ENCODE measurements at places on chromosomes 6 and 20.

- DNase-seq: peak; percentile 57
Measured at GRCh38 chr20:57450419-57450818, 59.2 kb downstream of the RBM38 start.

DNA sequence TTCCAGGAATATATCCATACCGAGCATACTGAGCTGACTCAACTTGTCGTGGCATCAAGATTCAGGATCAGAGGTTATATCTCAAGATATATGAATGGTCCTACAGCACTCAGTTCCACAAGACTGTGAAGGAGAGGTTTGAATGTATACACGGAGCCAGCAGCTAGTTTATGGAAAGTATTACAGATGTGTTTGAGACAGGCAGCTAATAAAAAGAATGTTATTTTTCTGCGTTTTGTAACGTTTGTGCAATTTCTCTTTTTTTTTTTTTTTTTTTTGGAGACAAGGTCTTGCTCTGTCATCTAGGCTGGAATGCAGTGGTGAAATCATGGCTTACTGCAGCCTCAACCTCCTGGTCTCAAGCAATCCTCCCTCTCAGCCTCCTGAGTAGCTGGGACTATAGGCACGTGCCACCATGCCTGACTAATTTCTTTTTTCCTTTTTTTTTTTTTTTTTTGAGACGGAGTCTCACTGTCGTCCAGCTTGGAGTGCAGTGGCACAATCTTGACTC is 3.4 kb upstream of the FAM110A start:
- DNase-seq: no peak

GRCh38 chr20:62707921-62708521 is 615 bp upstream of the NTSR1 start:
- DNase-seq: peak; percentile 49

- no peak for DNase-seq
Measured at GRCh38 chr6:158797331-158798310, 21.5 kb downstream of the EZR start.

GRCh38 chr6:169533301-169534038 is 168.4 kb downstream of the WDR27 start:
- DNase-seq: no peak

GRCh38 chr6:124607119-124607627 is 355.1 kb upstream of the RNF217 start:
- DNase-seq: no peak

- no peak for DNase-seq
Measured at GRCh38 chr6:40997234-40997957, 41.6 kb downstream of the UNC5CL start.

DNA sequence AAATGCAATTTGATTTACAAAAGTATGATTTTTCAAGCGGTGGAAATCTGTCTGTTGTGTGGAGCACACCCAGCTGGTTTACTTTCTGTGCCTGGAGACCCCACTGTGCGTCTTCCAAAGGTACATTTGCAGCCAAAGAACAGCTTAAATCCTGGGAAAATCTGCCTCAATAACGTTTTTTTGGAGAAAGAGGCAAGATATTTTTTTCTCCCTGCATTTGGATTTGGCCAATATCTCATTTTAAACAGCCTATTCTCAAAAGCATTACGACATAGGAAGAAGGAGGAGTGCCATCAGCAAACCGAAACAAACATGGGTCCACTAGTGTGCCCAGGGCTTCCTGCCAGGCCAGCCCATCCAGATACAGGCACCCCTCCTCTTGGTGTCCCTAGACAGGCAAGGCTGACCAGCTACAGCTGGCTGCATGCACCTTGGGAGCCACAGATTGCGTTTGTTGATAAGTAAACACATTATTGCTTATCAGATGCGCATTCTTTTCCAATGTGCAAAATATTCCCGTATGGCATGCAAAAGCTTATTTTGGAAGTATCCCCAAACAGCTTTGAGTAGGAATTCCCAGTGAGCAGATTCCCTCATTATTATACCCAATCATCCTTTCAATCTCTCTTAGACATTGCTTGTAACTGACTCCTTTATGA is 184.5 kb upstream of the MARCKS start:
- DNase-seq: peak; percentile 40

GRCh38 chr6:161828355-161828754 is 554.5 kb upstream of the AGPAT4 start:
- DNase-seq: no peak

DNA sequence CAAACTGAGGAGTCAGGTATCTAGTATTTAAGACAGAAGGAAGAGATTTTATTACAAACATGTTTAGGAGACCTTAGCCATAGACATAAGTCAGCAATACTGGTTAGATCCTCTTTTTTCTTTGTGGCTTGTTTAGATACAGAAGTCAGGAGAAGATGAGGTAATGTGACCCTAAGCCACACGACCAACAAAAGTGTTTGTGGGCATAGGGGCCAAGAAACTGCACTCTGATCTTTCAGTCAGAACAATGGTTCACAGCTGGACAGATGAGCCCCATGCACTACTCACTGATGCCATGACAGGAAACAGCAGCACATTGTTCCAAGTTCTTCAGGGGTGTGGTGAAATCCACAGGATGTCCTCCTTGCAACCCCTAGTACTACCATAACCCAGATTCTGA is 238.5 kb upstream of the RAB32 start:
- no peak for DNase-seq

DNA sequence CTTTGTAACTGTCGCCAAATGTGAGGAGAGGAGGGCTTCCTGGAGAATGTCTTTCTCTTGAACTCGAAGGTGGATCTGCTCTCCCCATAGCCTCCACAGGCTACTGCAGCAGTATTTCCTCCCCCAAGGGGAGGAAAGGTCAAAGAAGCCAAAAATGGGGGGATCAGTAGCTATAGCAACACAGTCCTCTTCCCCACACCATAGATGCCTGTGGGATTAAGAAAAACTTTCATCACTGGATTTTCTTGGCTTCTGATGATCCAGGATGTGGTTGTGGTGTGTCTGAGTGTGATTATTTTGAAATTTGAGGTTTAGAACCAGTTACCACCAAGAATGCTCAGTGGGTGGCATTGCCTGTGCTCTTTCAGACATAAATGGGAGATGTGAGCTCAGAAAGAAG is 140.1 kb upstream of the SPACA1 start:
- no peak for DNase-seq

- DNase-seq: no peak
Measured at GRCh38 chr6:166540631-166541331, 45.7 kb downstream of the RAMACL start.

GRCh38 chr6:108947114-108947854 is 99.1 kb downstream of the ARMC2 start:
- peak; percentile 58 for DNase-seq

DNA sequence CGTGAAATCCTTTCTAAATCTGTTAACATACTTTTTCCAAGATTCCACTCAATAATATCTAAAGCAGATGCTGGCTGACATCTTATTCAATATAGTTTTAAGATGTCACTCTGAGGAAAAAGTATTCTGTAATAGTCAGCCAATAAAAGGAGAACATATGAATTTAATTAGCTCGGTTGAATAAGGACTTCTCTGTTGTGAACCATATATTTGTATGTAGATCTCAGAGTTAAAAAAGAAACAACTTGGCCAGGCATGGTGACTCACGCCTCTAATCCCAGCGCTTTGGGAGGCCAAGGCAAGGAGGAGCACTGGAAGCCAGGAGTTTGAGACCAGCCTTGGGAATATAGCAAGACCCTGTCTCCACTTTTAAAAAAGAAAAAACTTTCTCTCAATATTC is 7.4 kb upstream of the CD24 start:
- DNase-seq: no peak

DNA sequence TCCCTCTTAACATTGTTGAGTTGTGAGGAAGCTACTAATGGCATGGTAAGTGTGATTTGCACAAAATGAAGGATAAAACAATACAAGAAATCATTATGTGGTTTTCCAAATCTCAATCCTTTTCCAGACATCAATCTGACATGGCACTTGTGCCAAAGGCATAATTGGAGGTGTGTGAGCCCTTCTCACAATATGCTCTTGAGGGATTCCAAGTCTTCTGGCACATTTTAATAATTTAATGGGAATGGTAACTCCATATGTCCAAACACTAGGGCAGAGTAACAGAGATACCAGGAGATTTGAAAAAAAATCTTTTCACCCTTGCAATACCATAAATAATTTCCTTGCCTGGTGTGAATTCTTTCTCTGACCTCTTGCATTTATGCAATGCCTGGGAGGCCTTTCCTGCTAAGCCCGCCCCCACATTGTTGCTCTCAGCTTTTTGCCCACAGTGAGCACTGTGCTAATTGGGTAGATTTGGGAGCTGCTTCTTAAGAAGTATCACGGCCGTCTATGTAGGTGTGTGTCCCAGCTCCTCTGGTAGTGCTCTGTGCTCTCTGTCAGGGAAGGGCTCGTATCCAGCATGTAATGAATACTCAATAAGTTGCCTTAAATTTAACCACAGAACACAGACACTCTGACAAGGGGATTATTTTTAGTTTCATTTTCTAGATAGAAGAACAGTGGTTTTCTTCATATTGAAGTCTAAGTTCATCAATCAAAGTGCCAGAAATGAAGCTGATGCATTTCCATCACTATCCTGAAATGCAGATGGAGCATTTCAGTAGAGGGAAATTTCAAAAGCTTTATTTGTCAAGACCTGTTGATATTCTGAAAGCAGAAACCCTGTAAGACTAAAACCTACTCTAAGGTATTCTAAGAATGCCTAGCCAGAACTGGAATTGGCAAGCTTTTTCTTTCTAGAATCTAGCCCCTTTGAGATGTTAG is 54.4 kb upstream of the CEP85L start:
- DNase-seq: no peak

GRCh38 chr20:41134362-41135186 is 2.8 kb upstream of the PLCG1 start:
- DNase-seq: no peak

- no peak for DNase-seq
Measured at GRCh38 chr6:15250187-15251168, 4.6 kb downstream of the JARID2 start.

DNA sequence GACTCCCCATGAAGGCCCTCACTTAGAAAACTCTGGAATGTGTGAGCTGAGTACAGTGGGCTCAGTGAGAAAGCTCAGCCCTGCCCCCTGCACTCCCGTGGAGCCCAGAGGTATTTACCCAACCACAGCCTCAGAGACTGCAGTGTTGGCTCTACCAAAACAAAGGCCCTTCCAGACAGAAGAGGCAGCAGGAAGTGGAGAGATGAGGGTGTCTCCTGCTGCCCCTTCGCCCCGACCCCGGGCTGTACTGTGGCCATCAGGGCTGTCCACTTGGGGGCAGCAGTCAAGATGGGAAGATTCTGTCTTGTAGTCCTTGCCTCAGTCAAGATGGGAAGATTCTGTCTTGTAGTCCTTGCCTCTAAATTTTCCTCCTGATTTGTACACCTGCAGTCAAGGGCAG is 341.3 kb downstream of the TAF4 start:
- no peak for DNase-seq

DNA sequence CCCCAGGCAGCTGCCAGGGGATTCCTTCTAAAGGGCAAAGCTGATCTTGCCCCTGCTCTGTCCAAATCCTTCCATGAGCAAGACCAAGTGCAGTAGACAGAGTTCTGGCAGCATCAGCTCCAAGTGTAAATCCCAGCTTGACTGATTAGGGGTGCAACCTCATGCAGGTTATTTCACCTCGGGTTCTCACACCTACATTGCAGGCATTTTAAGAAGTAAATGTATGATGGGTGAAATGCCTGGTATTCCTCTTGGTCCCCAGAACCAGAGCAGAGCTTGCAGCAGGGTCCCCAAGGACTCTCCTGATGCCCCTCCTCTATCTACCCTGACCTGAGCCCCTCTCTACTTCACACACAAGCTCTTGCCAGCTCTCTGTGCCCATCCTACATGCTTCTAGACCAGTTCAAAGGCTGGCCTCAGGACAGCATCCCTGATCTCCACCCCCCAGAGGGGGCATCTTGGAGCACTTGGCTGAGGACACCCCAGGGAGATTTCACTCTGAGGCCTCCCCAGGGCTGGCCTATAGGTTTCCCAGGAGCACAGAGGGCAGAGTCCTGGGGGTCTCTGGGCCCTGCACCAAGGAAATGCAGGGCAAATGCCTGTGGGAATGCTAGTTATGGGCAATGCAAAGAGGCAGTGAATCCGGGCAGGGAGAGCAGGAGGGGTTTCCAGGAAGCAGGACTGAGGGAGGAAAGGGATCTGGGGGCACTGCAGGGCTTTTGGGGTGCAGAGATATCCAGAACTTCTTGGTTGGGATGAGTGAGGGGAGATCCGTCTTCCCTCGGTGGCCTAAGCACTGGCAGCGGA is 1.0 kb downstream of the LZTS3 start:
- no peak for DNase-seq

GRCh38 chr6:12538881-12539357 is 177.6 kb upstream of the PHACTR1 start:
- DNase-seq: no peak

DNA sequence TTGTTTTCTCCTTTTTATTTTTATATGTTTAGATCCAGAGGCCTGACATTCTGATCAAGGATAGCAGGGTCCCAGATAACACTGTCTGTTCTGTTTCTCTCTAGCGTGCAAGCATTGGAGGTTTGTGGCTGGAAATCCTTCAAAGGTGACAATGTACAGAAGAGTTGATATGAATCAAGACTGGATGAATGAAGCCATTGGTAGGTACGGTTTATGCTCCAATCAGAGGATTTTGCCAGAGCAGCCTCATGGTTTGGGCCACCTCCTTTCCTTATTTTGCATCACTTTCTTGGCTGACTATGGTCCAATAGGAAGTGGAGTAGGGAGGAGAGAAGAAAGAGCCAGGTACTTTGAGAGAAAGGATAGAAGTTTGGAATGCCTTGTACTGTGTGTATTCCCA is 484.8 kb upstream of the JAG1 start:
- no peak for DNase-seq

DNA sequence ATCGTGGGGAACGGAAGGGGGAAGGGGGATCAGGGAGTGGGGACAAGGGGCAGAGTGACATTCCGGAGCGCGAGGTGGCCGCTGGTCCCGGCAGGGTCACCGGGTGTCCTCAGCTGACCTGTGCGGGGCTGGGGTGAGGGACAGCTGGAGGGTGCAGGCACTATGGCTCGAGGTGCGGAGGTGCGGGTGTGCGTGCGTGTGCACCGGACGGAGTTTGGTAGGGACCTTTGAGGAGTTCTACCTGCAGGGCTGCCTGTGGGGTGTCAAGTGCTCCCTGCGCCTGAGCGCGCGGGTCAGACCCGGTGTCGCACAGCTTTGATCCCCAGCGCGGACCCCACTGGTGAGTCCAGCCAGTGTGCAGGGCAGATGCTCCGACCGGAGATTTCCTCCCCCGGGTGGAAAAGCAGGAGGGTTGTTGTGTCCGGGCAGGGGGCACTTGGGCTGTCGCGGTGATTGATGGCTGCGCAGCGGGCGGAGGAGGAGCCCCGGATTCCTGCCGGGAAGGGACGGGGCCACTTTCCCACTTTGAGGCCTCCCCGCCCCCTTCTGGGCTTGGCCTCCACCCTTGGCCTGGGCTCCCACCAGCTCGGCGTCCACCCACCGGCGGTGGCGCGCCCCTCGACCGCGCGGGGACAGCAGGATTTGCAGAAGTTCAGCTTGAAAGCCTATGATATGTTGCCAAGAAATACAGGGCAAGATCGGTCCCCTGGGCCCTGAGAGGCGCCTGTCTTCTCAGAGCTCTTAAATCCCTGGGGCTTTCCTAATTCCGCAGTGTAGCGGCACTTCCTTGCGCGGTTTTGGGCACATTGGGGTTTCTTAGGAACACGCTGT is 658 bp downstream of the RIN2 start:
- DNase-seq: no peak
